Fibroblast of skin of abdomen (primary cell): ENCODE measurements at places on chromosomes 16 and 17.
A peak's percentile ranks its signal among the peaks of the same experiment; 100 is the strongest.

DNA sequence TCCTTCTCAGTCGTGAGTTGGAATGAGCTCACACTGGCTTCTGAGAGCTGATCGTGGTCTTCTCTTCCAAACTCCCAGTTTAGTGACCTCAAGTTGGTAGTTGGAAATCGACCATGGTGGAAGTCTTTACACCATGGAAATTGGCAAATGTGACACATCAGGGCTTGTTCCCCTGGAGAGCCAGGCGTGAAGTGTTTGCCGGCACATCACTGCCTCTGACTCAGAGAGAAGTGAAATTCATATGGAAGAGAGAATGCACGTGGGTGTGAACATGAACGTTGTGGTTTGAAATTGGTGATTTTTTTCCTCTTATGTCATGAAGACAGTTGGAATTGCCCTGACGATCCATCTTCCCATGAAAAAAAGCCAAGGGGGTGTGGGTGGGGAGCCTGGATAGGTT, 47.4 kb downstream of the AXIN2 start:
- peak; percentile 89 for DNase-seq

- DNase-seq: no peak
Observed at GRCh38 chr16:29204806-29205135, 201.7 kb downstream of the NPIPB11 start.

DNA sequence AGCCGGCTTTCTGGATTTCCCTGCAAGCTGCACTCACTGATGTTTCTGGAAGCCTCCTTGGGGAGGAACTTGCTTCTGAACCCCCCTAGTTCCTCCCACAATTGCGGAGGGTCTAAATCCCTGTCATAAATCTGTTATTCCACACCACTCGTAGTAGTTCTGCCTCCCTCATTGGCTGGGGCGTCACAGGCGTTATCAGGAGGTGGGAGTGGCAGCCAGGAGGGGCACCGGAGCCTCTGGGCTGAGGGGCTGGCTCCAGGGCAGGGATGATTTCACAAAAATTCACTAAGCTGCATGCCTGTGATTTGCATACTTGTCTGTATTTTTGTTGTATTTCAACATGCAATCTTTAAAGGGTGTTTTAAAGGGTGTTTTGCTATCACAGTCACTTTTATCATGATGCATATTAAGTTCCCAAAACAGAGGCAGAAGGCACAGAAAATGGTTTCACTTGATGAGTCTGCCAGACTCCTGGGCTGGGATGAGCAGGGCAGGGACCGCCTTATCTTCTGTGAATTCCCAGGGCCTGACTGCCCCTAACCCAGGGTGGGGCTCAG, 176.2 kb upstream of the FOXF1 start:
- DNase-seq: no peak

DNA sequence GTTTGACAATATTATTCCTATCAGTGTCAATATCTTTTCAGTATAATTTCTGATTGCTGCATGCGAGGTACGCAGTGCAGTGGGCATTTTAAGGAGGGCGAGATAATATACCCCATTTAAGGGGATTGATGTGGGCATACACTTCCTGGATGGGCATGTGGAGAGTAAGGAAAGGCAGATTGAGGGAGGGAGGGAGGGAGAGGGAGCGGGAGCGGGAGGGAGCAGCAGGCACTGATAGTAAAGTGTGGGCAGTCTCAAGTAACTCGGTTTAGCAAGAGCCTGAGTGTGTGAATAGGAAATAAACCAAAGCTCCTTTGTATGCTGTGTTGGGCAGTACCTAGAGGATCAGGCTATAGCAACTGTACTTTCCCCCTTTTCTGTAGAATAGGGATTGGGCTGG, 5.1 kb downstream of the BPTF start:
- no peak for DNase-seq

DNA sequence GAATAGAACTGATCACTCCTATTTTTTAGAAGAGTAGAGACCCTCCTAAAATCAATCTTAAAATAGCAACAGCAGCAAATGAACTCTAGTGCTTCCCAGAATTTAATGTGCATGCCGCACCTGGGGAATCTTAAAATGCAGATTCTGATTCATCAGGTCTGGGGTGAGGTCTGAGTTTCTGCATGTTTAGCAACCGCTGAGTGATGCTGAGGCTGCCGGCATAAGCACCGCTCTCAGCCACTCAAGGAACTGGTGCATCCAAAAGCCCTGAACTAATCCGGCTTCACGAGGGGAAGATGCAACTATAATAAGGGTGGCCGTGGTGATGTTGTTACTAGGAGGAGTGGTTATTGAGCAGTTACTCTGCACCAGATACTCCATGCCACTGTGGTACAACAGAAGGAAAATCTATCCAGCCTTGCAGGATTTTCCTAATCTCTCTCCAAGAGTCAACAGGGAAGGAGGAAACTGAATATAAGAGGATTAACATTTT, 19.7 kb downstream of the SDK2 start:
- no peak for DNase-seq

- no peak for DNase-seq
Observed at GRCh38 chr16:11868412-11868980, 17.2 kb upstream of the RSL1D1 start.

- DNase-seq: no peak
Observed at GRCh38 chr16:13906168-13907089, 13.5 kb upstream of the ERCC4 start.
